ENCODE measurements at places on chromosomes 5 and 9.

DNA sequence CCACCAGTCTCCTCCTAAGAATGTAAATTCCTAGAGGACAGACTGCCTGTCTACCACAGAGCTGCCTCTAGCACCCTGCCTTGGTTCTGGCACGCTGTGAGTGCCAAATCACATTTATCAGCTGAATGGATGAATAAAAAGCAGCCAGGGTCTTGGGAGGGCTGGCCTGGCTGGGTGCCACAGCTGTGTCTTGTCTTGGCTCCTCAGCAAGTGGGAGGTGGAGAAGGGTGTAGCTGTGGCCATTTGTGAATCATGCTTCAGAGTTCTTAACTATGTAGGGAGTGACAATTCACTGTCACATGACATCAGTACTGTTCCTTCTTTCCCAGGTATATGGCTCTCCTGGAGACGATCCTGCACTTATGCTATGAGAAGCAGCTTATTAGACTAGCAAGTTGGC lies 70.6 kb downstream of the DCP2 start:
- DNase-seq: no peak

DNA sequence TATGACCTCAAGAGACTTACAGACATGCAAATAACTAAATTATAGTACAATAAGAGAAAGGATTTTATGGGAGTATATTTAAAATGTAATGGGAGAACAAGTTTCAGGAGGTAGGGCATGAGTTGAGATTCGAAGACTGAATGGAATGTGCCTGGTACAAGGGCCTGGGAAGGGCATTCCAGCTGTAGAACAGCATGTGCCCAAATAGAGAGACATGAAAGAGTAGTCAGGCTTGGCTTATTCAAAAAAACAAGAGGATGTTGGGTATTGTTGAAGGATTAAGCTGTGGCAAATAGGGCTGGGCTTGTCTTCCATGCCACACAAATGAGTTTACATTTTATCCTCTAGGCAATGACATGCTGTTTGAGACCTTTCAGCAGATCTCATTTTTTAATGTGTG lies 86.9 kb downstream of the FOCAD start:
- no peak for DNase-seq

DNA sequence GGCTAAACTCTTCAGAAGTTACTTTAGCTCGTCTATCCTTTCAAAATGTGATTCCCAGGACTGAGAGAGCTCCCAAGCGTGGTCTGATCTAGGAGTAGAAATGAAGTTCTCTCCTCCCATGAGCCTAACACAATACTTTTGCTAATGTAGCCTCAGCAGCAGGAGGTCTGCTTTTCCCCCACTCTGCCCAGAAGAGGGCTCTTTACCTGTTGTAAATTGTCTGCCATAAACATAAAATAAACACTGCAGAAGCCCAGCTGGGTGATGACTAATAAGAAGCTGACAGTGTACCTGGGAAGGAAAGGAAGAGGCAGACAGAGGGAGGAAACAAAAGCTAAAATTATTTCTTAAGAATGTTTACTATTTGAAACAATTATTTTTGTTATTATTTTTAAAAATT lies 15.4 kb downstream of the SLC36A3 start:
- no peak for DNase-seq

DNA sequence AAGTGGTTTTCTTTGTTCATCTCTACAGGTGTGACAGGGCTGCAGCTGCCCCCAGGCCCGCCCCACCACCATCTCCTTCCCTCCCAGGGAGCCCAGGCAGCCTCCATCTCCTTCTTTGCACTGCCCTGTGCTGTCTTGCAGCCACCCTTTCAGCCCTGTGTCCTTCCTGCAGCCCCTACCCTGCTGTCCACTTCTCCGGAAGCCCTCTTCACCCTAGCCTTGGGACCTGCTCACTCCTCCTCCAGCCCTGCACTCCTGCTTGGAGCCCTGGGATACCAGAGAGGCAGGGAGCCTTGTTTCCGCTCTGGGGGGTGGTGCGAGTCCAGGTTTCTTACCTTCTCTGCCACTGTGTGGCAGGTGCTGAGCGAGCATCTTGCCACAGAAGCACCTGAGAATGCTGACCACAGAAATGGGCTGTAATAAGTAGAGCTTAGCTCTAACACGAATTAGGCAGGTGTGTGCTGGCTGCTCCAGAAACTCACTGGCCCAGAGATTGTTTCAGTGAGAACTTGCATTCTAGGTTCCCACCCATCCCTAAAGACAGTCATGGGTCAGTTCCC lies 51.3 kb upstream of the GADD45G start:
- DNase-seq: no peak

DNA sequence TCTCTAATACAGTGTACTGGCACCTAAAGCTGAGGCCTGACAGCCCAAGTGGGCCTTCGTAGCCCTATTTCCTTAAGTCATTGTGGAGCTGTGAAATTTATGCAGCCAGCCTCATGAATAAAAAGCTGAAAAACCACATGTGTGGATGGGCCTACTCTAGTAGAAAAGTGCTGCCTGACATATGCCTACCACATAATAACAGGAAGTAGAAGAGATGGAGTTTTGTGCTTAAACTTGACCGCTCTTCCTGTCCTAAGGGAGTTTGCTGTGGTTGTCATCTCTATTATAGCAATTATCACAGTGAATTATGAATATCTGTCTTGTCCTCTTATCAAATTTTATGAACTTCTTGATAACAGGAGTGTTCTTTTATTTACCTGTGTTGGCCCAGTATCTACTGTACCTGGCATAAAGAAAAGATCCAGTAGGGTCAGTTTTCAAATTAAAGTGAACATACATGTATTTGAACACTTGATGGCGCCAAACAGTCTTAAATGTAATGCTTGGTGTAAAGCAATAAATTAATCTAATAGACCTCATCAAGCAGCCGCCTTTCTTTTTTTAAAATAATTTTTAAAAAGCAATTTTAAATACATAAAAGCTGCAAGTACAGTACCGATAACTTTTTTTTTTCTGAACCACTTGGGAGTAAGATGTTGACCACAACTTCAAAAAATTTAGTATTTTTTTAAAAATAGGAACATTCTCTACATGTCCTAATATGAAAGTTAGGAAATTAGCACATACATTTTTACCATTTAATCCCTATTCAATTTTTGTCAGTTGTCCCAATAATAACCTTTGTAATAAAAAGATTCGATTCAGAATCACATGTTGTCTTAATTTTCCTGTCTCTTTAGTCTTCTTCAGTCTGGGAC lies 51.0 kb downstream of the FKTN start:
- peak; percentile 11 for DNase-seq

DNA sequence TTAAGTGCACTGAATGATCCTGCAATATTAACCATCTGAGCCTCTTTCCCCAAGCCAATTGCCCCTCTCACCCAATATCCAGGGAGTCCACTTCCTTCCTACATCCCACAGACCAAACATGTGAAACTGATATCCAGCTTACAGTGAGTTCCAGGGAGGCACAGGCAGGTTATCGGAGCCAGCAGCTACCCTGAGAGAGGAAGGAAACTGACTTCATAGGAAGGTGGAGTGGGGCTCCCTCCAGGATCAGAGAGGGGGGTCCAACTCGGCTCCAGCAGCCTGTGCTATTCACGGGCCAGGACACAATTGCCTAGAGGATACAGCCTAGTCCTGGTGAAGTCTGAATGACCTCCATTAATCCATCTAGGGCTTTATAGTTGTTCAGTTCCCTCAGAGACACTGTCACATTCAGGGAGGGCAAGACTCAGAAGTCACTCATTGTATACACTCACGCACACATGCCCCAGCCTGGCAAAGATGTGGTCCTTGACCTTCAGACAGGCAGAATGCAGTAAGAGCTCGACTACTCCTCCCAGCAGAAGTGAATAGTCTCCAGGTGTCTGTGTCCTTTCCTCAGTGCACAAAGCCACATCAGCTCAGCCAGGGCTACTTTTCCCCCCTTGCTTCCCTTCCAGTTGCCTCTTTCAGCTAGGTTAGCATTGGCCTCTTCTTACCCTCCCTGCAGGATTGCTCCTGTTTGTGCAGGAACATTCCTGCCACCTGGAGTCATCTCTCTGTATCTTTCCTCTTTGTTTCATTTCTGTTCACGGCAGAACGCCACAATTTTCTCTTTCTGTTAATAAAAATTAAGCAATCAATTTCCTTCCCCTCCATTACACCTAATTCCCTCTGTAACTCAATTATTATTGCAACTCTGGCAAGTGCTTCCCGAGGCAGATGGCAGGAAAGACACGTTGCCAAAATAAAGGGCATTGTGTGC lies 501.7 kb downstream of the ARHGEF28 start:
- peak; percentile 12 for DNase-seq

DNA sequence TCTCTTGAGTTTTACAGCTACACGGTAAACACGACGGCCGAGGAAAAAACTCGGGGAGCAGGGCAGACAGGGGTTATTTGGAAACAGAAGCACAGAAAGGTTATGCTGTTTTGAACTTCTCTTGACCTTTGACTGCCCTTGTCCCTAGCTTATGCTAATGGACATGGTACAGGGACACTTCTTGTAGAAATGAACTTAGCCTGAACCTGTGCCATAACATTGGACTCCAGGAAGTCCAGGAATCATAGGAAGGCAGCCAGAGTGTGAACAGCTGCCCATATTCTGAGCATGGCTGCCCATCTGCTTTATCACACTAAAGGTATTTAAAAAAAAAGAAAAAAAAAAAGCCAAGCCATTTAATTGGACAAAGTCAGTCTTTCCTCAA lies 46.1 kb downstream of the NR6A1 start:
- DNase-seq: no peak

DNA sequence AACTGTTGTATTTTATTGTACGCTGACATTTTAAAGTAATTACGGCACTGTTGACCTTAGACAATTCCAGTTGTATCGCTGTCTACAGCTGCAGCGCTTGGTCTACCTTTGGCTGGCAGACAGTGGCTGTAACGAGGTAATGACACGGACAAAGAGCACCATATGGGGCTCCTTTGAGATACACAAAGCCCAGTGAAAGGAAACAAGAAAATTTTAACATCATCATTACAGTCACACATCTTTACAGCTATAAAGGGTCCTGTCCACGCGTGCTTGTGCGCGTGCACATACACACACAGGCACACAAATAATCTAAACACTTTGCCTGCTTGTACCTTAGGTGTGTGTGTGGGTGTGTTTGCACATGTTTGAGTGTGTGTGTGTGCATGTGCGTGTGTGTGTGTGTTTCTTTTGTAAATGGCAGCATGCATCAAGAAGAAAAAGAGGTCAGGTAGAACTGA lies 946.0 kb downstream of the NR2F1-AS1 start:
- DNase-seq: no peak

DNA sequence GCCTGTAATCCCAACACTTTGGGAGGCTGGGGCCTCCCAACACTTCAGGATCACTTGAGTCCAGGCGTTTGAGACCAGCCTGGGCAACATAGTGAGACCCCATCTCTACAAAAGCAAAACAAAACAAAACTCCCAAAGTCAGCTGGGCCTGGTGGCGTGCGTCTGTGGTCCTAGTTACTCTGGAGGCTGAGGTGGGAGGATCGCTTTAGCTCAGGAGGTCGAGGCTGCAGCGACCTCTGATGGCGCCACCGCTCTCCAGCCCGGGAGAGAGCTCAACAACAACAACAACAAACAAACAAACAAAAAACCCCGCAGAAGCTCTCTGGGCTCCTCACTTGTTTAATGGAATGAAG lies 528 bp downstream of the ACOT12 start:
- no peak for DNase-seq

DNA sequence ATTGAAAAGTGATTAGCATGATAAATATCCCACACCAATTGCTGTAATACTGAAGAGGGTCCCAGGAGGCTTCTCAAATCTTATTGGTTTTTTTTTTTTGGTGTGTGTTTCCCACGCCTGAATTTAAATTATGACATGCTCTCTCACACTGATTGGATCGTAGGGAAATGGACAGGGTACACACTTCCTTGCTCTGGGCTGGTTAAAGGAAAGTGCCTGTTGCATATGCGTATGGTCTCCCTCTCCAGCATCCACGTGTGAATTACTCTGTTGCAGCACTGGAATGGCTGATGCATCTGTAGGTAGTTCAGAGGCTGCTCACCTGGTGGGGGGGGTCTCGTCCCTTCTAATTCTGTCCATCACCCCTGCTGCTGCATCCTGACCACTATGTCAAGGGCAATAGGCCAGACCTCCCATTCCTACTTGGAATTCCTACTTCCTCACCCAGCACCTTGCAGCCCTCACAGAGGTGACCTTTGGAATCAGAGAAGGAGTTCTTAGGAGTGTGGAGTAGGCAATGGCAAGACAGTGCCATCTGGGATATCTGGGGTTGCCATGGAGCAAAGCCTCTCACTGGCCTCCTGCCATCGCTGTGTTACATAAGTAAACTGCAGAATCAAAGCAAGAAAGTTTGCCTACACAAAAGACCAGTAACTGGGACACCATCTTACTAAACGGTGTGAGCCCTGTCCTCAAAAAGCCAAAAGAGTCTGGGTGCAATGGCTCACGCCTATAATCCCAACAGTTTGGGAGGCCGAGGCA lies 71.4 kb upstream of the FBXW11 start:
- no peak for DNase-seq

GRCh38 chr5:110916381-110917049 lies 155.0 kb upstream of the TSLP start:
- DNase-seq: peak; percentile 93

DNA sequence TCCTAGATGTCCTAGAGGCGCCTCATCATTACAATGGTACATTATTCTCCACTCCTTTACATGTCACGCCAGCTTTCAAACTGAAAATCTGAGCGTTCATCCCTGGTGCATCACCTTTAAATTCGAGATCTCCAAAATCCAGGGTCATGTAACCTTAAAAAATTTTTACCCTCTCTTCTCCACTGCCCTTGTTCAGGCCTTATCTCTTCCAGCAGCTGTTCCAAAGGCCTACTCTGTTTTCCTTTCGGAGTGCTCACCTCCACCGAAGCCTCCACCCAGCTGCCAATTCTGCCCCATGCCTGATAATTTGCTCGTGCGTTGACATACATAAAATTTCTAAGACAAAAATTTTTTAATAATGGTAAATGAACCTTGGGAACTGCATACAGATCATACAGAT lies 950 bp upstream of the MSH3 start:
- no peak for DNase-seq

DNA sequence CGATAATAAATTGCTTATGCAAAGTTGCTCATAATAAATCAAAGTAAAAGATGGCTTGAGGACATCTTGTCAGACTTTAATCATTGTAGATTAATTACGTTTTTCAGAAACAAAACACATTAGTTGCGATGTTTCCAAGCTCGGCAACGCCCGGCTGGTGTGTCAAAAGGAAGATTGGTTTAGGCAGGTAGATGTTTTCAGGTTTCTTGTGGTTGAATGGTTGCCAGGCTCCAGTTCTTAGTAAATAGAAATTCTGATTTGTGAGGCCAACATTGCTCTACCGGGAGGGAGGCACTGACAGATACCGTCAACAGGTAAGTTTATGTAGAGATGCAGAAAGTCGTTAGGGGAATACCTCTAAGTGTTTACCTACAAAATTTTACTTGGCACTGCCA lies 280.3 kb downstream of the NPR3 start:
- no peak for DNase-seq

Measured in brain microvascular endothelial cell (primary cell).